H7 (cell line): ENCODE measurements at places on chromosomes 7 and 10. TPM values are rescaled to one million over a fixed set of nuclear protein-coding genes. Genes with fewer than 3 reads are reported as not detected.

- peak; percentile 91 for DNase-seq
Measured at GRCh38 chr10:131891196-131891928, 9.4 kb upstream of the PPP2R2D start.

GRCh38 chr10:663466-663751, 26.1 kb downstream of the DIP2C start:
- DNase-seq: no peak

The MALRD1 gene
- 0.69 TPM in 1 of 2 replicates, not detected in the other for total RNA-seq

- peak; percentile 48 for DNase-seq
Measured at GRCh38 chr10:81847675-81848074, 27.3 kb upstream of the NRG3 start.

DNA sequence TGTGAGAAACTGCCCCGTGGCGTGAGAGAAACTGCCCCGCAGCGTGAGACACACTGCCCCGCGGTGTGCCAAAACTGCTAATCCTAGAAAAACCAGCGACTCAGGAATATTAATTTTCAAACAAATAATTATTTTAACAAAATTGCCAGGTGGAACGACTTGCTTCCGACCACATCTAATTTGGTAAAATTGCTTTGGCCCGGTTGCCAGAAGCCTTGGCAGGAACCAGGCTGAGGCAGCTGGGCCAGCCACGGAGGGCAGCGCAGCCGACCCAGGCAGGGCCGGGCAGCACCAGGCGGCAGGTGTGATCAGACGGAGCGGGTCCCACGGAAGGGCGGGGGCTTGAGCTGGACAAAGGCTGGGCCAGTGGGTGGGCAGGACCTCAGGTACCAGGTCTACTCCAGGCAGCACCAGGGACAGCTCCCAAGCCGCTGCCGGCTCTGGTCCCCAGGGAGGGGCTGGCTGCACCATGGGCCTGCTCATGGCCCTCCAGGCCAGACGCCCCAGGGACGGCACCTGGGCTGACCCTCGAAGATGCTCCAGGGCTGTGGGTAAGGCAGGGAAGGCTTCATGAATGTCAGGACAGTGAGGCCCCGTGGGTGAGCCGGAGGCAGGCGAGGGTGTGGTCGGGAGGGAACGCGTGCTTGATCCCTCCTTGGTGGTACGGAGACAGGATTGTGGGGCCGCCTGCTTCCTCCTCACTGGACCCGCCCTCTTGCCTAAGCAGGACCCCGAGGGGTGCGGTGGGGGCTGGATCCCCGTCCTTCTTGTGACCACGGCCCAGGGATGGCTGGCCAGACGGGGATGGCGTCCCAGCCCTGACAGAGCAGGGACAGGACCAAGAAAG, 7.7 kb upstream of the ADGRA1 start:
- DNase-seq: peak; percentile 97

The GJD4 gene
- not detected in 2 replicates for total RNA-seq

DNA sequence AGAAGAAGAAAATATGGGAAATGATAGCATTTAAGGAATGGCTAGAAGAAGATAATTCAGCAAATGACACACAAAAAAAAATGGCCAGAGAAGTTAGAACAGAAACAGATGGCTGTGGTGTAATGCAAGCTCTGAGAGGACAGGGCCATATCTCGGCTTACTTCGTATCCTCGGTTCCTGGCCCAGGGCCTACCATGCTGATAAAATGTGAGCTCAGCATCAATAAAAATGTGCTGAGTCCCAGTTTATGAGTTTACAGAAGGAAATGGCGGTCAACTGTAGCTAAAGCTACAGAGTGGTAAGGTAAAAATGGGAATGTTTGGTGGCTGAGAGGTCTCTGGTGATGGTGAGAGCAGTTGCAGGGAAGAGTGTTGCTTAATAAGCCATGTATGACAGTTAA, 40.8 kb downstream of the HBP1 start:
- no peak for DNase-seq

The CCAR1 gene
- total RNA-seq: 53.1 and 67.7 TPM in 2 replicates

The BHLHA15 gene
- total RNA-seq: 0.90 and 2.8 TPM in 2 replicates

DNA sequence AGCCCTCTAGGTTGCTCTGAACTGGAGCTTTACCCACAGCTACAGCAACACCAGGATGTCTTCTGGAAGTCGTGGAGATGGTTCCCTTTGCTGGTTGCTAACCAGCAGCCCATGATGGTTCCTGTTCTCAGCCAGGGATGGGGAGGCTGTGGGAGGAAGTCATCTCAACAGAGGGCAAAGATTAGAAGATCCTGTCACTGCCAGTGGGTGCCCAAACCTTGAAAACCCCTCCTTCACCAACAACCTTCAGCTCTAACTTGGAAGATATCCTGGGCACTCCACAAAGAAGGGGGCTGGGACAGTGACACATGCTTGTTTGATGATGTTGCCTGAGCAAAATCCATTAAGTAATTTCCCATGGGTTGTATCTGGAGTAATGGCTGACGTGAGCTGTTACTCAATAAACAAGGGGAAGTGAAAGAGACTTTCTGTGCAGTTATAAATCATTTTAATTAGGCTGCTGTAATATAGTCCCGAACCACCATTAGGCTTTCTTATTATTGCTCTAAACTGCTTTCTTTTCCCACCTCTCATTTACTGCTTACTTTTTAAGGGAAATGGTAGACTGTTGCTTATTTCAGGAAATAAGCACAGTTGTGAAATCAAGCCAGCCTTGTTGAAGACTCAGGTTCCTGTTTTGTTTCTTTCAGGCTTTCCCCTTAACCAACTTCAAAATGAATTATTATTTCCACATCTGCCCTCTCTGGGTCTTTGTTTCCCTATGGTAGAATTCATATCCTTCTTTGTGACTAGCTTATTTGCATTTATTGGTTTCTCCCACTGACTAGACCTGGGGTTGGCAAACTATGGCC, 124.8 kb downstream of the PPP1R17 start:
- DNase-seq: no peak

The IGF2BP3 gene
- total RNA-seq: 75.6 and 108 TPM in 2 replicates

The PTPN20 gene
- total RNA-seq: not detected in 2 replicates

The TNS3 gene
- total RNA-seq: 28.9 and 31.3 TPM in 2 replicates

- DNase-seq: peak; percentile 50
Measured at GRCh38 chr10:86770412-86770960, 14.1 kb downstream of the BMPR1A start.

DNA sequence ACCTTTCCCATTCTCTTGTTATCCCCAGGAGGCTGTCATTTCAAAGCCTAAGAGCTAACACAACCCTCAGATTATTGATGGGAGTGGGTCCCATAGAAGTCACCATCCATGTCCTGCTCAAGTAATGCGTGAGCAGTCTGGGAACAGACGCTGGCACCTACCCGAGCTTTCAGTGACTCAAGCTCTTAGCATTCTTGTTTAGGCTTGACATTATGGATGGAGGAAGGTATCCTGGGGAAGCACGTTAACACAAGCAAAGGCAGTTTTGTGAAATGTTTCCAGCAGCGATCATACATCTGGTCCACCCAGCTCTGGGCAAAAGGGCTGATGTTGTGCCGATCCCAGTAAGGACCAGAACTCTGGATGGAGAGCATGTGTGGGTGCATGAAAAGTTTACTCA, 30.0 kb upstream of the AUTS2 start:
- DNase-seq: no peak

- DNase-seq: no peak
Measured at GRCh38 chr7:112745635-112746034, 44.6 kb downstream of the TMEM168 start.

- DNase-seq: no peak
Measured at GRCh38 chr10:79244068-79244442, 103.2 kb upstream of the PPIF start.

- DNase-seq: no peak
Measured at GRCh38 chr7:27952456-27953285, 212.7 kb downstream of the TAX1BP1 start.

The C10orf105 gene
- 0.17 and 0.18 TPM in 2 replicates for total RNA-seq

GRCh38 chr7:142750321-142750938, 1.2 kb downstream of the PRSS1 start:
- no peak for DNase-seq

The ZNF804B gene
- not detected in 2 replicates for total RNA-seq

The AGMO gene
- 0.63 and 1.1 TPM in 2 replicates for total RNA-seq

GRCh38 chr7:144720149-144720548, 115.7 kb downstream of the TPK1 start:
- DNase-seq: peak; percentile 7

DNA sequence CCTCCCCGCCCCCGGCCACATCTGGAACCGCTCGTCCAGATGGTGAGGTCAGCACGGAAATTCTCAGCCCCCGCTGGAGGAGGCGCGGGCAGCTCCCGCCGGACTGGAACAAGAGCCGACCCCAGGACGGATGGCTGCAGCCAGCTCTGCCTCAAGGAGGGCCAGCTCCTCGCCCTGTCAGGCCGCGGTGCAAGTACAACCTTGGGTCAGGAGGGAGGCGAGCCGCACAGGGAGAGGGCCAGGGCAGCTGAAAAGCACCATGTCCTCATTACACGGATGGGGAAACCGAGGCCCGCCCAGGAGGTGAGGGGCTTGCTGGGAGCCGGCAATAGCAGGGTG, 3.8 kb upstream of the GRIFIN start:
- DNase-seq: peak; percentile 72

GRCh38 chr10:106672517-106673175, 491.9 kb downstream of the SORCS1 start:
- no peak for DNase-seq

The GIMAP8 gene
- total RNA-seq: not detected in 2 replicates

DNA sequence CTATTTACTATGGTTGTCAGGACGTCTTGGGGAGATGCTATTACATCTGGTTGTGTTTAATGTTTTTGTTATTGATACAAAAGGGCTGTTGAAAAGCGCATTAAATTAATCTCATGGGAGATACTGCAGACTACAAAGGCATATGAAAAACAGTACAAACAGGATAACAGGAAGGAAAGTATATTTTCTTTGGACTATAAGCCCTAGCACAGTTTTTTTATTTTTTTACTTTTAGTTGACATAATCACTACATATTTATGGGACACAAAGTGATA, 341.3 kb downstream of the ARL4A start:
- DNase-seq: no peak

GRCh38 chr7:12226756-12227155, 15.7 kb downstream of the TMEM106B start:
- no peak for DNase-seq

DNA sequence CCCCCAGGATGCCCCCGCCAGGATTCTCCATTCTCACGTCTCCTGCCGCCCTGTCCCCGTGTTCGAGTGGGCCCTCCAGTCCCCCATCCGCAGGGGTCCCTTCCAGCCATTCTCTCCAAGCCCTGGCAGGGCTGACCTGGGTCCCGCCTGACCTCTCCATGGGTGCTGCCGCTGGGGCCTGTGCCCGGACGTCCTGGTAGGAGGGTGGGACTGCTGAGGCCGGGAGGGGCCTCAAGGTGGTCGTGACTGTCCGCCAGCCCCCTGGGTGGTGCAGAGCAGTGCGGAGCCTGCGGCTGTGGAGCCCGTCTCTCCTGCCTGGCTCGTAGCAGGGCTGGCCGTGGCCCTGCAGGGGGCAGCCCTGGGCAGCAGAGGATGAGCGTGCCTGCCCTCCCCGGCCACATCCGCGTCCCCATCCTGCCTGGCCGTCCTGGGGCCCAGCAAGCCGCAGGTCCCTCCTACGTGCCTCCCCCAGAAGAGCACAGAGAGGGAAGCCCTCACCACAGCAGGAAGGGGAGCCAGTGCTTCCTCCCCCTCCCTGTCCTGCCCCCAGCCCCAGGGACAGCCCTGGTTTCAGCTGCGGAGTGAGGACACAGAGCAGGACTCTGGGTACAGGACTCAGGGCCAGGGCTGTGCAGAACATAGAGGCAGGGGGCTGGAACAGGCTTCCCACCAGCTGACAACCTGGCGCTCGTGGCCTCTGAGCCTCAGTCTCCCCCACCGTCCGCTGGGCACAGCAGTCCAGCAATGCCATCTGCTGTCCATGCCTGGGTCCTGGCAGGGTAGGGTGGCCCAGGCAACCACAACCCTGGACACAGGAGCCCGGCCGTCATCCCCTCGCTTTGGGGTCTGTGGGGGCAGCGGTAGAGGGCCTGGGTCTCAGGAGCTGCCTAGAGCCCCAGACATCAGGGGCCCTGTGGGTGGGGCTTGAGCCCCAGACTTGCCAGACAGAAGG, 1.5 kb upstream of the GRIFIN start:
- peak; percentile 98 for DNase-seq

DNA sequence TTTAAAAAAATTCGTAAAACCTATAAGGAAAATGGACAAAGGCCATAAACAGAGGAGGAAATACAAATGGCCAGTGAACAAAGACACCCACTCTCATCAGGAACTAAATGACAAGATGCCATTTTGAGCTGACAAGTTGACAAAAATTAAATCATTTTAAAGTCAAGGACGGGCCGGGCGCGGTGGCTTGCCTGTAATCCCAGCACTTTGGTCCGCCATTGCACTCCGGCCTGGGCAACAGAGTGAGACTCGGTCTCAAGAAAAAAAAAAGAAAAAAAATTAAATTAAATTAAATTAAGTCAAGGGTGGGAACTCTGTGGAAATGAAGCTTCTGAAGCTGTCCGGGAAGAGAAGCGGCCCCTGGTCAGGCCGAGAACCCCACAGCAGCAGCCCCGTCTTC, 1.2 kb upstream of the NOM1 start:
- DNase-seq: no peak

DNA sequence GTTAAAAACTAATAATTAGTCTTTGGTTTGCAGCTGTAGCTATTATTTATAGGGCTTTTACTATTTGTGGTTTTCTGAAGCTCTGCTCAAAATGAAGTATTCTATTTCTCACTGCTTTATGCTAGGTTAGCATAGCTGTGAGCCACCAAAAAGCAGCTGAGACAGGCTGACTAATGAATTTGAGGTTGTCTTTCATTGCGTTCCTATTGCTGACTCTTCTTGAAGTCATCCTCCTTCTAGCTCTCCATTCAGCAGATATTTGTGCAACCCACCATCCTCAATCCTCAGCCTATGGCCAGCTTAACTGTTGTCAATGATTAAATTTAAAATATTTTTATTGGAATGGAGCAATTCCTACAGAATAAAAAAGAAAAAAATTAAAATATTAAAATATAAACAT, 2.1 kb upstream of the RALA start:
- DNase-seq: no peak

- no peak for DNase-seq
Measured at GRCh38 chr7:35495377-35495776, 199.6 kb downstream of the HERPUD2 start.

- DNase-seq: no peak
Measured at GRCh38 chr7:83930262-83930661, 264.3 kb downstream of the SEMA3A start.

The PSMA2 gene
- 185 and 190 TPM in 2 replicates for total RNA-seq

DNA sequence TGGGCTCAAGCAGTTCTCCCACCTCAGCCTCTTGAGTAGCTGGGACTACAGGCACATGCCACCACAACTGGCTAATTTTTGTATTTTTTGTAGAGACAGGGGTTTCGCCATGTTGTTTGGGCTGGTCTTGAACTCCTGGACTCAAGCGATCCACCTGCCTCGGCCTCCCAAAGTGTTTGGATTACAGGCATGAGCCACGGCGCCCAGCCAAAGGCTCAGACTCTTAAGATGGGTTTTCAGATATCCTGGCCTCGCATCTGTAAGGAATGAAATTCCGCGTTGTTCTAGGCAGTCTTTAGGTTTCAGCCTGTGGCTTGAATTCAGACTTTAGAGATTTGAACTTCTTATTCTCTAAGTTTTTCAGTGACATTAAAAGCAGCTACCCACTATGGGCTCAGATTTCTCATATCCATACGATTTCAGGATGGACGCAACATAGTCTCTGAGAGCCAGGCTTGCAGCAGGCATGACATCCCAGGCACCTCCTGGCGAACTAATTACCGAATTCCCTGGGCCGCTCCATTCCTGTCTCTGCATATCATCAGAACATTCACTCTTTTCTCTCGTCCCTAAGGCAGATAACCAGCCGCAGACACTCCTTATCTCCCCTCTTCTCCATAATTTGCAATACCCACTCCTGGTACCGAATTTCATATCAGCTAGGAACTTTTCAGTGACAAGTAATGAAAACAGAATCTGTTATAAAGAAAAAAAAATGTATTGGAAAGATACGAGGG, 29.7 kb downstream of the IL15RA start:
- no peak for DNase-seq
